ENCODE measurements at places on chromosomes 7 and 10.

- no peak for DNase-seq
Observed at GRCh38 chr10:105207476-105207995, 566.4 kb downstream of the SORCS3 start.

DNA sequence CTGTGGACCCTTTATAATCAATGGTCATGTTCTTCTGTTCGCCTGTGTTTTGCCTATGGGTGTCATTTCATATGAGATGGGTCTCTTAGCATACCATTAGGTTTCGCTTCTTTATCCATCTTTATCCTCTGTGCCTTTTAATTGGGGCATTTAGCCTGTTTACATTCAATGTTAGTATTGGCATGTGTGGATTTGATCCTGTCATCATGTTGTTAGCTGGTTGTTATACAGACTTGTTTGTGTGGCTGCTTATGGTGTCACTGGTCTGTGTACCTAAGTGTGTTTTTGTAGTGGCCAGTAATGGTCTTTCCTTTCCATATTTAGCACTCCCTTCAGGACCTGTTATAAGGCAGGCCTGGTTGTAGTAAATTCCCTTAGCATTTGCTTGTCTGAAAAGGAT, 90.3 kb downstream of the MYO3A start:
- DNase-seq, result no peak

- DNase-seq, result no peak
Observed at GRCh38 chr7:40419806-40420205, 285.0 kb downstream of the SUGCT start.

- DNase-seq, result no peak
Observed at GRCh38 chr7:95261895-95262415, 62.4 kb downstream of the PON1 start.

GRCh38 chr7:135224027-135224426, 9.6 kb upstream of the STRA8 start:
- DNase-seq, result no peak

All from stimulated activated CD4-positive, alpha-beta T cell treated with anti-CD3 and anti-CD28 coated beads, Interleukin-12 subunit alpha, Interleukin-12 subunit beta, amount 100 ng/mL, for 24 hours (primary cell).